CD4-positive, alpha-beta T cell treated with Interleukin-4 for 1 hour (primary cell): ENCODE measurements at places on chromosomes 13 and 19.

DNA sequence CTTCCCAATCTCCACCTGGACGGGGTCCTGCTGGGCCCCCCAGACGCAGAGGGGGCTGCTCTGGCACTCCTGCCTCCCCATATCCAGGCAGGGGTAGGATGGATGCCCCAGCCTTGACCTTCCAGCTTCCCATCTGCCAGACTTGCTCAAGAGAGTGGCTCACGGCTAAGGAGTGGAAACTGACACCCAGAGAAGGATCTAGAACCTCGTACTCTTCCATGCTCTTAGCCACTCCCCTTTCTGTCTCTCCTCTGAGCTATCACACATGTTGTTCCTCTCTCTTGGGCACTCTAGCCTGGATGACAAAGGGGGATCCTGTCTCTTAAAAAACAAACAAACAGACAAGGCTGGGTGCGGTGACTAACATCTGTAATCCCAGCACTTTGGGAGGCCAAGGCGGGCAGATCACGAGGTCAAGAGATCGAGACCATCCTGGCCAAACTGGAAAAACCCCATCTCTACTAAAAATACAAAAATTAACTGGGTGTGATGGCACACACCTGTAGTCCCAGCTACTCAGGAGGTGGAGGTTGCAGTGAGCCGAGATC is 12.2 kb upstream of the FUT5 start:
- DNase-seq = no peak

DNA sequence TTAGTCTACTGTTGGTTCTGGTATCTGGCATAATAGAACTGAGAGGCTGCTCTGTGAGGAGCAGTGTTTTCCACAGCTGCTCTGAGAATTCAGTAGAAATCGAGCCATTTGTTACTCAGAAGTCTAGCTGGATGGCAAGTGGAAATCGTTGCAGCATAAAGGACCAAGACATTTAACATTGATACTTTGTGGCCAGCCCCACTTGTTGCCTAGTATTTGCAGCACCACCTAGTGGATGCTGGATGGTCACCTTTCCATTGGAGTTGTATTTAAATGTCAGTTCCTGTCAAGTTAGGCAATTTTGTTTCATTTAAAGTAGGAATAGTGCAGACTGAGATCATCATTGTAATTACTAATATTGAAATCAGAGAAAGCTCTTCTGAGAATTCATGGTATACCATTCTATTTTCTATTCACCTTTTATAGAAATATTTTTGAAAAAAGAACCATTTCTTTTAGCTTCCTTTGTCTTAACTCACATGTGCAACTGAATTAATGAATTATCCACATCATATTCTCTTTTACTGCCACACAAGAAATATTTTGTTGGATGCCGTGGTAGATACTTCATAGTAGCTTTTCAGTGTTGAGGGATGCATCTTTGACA is 64.6 kb downstream of the PDS5B start:
- DNase-seq = peak; percentile 70

GRCh38 chr19:17370026-17370587 is 7.0 kb downstream of the PLVAP start:
- DNase-seq = no peak

- DNase-seq = no peak
Observed at GRCh38 chr13:101785858-101786257, 333.4 kb downstream of the ITGBL1 start.

DNA sequence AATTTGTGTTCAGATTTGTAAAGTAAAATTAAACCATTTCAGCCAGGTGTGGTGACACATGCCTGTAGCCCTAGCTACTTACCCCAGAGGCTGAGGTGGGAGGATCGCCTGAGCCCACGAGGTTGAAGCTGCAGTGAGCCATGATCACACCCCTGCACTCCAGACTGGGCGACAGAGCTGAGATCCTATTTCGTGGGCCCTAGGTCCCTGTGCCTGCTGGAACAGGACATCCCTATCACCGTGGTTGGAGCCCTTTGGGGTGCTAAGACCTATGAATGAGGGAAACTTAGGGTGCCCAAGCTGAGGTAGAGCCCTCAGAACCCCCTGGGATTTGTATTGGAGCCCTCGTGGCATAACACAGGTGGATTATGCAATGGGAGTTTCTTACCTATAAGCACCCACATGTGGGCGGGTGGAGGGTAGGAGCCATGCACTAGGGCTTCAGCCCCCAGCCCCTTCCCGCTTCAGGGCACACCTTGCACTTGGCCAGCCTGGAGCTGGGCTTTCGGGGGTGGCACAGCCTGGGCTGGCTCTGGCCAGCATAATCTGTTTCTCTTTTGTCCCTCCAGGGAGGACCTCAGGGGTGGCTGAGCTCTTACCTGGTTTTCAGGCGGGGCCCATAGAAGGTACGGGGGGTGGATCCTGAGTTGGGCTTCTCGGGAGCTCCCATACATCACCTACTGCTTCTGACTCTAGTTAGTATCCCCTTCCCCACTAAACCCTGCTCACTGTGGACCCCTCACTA is 7.2 kb upstream of the USF2 start:
- no peak for DNase-seq

DNA sequence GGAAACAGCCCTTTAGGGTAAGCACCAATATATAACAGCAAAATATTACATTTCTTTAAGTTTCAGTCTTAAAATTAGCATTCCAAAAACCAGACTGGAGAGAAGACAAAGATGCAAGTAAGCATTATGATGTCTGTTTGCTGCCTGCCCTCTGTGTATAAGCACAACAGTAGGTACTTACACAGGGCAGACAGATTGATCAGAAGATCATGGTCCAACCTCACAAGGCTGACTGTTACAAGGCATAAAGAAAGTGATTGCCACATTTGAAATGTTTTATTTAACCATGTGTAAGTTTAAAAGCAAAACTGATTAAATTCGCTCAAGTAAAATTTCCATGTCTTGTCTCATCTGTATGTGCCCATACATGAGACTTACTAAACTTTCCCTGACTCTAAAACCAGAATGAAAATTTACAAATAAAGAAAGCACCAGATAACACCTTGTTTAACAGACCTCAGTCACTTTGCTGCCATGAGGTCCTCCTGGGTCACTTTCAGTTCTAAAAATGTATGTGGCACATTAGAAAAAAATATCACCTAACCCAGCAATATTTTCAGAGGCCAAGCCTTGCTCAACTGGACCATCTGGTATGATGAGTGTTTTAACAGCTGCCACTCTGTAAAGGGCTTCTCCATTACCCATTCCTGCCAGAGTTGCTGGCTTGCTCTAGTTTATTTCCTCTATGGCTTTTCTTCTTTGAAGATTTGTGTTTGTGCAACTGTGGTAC is 297.0 kb downstream of the RBM26 start:
- DNase-seq = no peak

DNA sequence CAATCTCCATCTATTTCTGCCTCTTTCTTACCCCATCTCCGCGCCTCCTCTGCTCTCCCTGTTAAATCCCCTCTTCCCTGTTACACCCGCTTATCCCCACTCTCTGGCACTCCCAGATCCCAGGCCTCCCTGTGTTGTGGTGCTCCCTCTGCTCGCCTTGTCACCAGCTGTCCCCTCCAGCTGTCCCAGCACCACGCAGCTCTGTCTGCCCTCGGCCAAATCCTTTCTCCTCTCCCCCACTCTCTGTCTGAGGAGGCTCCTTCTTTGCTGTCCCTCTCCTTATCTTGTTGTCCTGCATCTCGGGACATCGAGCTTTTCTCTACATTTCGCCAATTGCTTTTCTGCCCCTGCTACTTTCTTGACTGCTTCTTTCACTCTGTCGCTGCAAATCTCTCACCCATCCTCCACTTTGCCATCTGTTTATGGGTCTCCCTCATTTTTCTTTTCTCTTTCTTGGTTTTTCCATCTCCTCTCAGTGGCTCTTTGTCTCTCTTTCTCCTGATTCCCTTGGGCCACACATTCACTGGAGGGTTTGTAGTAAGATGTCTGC is 941 bp downstream of the ZNF160 start:
- no peak for DNase-seq

GRCh38 chr19:48348045-48348444 is 15.7 kb downstream of the TMEM143 start:
- DNase-seq = no peak

GRCh38 chr19:16897029-16897855 is 8.4 kb downstream of the F2RL3 start:
- DNase-seq = peak; percentile 74

DNA sequence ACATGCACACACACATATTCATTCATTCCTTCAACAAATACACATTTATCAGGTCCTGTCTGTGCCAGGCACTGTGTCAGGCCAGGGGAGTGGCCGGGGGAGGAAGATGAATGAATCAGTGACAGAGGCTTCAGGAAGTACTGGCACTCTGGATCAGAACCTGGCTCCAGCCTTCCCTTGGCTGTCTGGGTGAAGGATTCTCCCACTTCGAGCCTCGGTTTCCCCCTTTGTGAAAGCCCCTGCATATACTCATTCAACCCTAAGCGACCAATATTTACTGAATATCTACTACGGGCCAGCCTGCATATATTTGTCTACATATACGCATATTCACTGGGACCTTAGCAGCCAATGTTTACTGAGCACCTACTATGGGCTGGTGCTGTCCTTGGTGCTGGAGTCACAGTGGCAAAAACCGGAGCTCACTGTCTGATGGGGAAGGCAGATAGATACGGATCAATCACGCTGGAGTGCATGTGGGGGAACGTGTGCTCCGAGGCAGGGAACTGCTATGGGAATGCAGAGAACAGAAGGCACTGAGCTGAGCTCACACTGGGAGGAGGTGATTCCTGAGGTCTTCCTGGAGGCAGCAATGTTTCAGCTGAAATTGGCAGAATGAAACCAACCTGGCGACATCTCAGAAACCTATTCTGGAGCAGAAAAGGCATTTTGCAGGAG is 636 bp upstream of the ZNF579 start:
- DNase-seq = no peak

- no peak for DNase-seq
Observed at GRCh38 chr13:72463561-72463960, 263.9 kb downstream of the MZT1 start.

GRCh38 chr13:99363949-99364348 is 56.8 kb upstream of the GPR183 start:
- no peak for DNase-seq

DNA sequence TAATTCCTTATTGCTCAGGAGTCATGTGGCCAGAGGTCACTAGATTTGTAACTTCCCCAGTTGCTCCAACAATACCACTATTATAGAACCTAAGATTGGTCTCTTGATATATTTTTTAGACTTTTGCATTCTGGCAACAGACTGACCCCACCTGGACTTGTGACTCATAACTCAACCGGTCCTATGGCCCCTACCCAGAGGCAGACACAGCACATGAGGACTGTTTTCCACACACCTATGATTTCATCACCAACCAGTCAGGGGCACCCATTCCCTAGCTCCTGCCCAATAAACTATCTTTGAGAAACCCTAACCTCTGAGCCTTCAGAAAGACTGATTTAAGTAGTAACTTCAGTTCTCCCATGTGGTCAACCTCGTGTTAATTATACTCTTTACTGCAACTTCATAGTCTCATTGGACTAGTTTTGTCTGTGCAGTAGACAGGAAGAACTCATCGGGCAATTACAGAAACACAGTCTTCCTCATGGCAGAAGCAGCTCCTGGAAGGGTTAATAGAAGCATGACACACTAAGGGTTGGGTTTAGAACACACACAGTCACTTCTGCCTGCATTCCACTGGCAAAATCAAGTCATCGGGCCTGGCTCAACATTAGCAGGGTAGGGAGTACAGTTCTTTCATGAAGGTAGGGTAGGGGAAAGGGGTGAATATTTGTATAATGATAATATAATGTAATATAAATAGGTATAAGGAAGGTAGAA is 251.8 kb downstream of the UQCRFS1 start:
- no peak for DNase-seq

DNA sequence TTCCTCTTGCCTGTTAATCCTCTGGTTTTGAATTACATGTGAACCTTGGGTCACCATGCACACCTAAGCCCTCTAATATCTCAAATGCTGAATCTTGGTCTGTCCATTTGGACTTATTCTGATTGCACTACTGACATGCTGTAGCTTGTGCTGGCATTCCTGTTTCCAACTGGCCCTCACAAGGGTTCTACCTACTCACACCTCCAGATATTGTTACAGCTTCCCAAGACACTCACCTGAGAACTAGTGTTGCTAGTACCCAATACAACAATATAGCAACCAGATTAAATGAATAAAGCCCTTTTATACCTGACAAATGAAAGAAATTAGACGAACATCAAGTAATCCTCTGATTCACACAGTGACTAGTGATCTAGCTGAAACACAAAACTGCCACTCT is 16.6 kb downstream of the TEX30 start:
- no peak for DNase-seq

GRCh38 chr13:25525884-25526283 is 154.1 kb downstream of the ATP8A2 start:
- DNase-seq = no peak

- DNase-seq = no peak
Observed at GRCh38 chr13:24911133-24911908, 147.4 kb downstream of the RNF17 start.

DNA sequence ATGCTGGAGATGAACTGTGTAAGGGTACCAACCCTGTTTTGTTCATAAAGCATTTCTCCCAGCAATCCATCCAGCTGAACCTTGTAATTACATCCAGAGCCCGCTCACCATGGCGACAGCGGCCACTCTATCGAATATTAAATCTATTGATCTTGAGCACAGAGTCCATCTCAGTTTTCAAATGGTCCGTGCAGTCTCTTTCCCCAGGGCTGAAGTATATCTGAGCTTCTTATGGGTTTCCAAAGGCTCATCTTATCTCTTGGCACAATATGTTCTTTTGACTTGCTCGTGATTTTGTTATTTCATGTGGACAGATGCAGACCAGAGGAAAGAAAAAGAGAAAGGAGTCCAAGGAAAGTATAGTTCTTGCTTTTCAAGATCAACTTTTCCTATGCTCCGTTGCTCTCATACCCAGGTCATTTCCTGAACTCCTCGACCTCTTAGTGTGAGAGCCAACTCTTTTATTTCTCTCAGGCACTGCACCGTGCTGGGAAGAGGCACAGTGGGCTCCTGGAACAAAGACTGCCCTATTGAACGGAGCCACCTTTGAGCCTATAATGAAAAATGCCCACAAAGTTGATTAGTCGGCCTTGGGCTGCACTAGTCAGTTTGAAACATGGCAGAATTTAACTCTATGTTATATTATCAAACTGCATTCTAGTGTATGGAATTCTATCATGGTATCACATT is 66.7 kb downstream of the RFC3 start:
- DNase-seq = no peak

GRCh38 chr19:41927497-41928192 is 604 bp downstream of the ERFL start:
- no peak for DNase-seq

- no peak for DNase-seq
Observed at GRCh38 chr19:30695171-30695875, 323.1 kb downstream of the ZNF536 start.

GRCh38 chr19:14728595-14728994 is 38.7 kb downstream of the ZNF333 start:
- no peak for DNase-seq
